Caudate nucleus (tissue), 63 donors: ENCODE measurements at places on chromosomes 12 and 14.

DNA sequence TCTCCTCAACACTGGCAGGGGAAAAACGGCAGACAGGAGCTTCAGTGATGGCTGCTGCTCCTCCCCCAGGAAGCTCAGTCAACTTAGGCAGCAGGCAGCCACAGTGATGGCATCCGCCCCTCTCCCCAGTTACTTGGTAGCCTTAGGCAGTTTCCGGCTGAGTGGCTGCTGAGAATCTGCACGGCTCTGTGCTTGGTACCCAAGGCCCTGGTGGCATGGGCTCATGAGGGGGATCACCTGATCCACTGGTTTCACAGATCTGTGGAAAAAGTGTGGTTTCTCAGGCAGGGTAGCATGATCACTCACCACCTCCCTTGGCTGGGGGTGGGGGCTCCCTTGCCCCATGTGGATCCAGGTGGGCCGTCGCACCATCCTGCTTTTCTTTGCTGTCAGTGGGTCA, 244.6 kb upstream of the MDGA2 start:
- DNase-seq = no peak

GRCh38 chr14:99205086-99205688, 66.8 kb downstream of the BCL11B start:
- DNase-seq = no peak

DNA sequence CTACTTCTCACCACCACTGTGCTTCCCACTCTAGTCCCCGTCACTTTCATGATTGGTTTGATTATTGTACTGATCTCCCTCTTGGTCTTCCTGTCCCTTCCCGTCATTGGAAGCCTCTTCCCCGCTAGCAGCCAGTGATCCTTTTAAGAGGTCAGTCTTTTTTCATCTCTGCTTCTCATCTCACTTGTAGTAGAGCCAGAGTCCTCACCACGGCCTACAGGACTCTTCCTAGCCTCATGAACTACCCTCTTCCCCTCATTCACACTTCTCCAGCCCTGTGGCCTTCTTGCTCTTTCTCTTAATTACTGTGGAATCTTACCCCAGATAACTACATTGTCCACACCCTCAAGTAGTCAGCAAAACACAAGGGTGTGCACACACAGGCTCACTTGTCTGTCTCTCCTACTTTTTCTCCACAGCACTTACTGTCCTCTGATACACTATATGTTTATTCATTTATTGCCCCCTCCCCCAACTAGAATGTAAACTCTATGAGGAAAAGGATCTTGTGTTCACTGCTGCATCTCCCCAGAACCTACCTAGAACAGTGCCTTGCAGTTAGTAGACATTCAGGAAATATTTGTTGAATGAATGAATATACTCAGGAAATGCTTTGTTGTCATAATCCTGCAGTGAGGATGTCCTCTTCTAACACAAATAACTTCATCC, 66.3 kb downstream of the CKB start:
- DNase-seq = no peak

DNA sequence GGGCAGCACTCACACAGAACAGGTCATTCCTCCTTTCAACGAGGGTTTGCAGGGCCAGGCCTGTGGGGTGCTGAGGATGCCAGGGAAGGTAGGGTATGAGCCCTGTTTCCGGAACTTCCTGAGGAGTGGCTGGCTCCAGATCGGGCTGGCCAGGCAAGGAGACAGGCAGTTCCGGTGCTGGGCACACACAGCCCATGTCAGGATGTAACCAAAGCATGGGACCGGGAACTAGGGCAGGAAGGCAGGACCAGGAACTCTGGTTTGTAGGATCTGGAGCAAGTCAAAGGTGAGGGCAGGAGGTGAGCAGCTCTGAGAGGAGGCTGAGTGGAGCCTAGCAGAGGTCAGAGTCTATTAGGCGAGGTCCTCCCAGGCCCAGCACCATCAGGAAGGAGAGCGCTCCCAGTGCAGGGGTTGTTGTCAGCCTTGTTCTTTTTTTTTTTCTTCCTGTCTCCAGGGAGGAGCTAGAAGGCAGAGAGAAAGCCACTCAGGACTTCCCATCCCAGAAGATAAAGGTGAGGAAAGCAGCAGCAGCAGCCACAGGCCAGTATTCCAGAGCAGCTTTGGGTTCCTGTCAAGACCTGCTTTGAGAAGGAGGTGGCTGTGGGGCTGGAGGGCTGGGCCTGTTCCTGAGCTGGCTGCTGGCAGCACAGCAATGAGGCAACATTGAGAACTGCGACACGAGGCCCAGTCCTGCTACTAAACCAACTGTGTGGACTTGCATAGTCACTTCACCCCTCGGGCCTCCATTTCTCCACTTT, 49.0 kb upstream of the PTGR2 start:
- no peak for DNase-seq

DNA sequence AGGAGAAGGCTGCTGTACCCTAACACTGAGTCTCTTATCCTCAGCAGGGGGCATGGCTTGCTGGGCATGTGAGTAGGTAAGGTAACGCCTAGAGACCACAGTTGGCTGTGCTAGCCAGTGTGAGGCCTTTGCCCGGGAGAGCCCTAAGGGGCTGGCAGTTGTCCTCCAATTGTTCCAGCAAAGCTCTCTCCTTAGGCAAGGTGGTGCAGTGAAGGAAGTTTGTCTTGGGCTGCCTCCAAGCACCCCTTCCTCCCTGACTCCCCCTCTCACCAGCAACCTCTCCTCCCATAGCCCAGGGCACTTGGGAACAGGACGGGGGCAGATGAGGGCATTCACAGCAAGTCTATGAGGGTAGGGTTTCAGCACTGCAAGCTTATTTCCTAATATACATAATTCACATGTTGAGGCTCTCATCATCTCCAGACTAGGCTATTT, 23.0 kb downstream of the LACRT start:
- DNase-seq = no peak

DNA sequence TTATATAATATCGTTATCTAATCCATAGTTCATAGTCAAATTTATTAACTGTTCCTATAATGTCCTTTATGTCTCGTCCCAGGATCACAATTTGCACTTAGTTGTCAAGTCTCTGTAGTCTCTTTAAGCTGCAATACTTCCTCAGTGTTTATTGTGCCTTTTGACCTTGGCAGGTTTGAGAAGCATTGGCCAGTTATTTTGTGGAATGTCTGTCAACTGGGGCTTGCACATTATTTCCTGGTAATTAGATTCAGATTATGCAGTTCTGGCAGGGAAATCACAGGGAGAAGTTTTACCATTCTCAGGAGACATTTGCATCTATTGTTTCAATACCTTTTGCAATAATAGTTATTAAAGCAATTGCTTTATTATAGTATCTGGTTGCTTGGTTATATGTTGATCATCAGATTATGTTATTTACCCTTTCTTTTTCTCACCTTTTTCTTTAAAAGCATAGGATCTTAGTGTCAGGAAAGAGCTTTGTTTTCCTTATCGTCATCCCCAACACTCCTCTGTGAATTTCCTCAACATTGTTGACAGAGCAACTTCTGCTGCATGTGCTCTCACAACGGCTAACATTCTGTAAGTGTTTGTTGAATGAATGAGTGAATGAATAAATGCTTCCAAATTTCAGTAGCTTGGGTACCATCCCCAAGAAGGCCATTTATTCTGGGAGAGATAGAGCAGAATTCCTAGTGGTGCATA, 3.7 kb upstream of the ART4 start:
- DNase-seq = no peak

DNA sequence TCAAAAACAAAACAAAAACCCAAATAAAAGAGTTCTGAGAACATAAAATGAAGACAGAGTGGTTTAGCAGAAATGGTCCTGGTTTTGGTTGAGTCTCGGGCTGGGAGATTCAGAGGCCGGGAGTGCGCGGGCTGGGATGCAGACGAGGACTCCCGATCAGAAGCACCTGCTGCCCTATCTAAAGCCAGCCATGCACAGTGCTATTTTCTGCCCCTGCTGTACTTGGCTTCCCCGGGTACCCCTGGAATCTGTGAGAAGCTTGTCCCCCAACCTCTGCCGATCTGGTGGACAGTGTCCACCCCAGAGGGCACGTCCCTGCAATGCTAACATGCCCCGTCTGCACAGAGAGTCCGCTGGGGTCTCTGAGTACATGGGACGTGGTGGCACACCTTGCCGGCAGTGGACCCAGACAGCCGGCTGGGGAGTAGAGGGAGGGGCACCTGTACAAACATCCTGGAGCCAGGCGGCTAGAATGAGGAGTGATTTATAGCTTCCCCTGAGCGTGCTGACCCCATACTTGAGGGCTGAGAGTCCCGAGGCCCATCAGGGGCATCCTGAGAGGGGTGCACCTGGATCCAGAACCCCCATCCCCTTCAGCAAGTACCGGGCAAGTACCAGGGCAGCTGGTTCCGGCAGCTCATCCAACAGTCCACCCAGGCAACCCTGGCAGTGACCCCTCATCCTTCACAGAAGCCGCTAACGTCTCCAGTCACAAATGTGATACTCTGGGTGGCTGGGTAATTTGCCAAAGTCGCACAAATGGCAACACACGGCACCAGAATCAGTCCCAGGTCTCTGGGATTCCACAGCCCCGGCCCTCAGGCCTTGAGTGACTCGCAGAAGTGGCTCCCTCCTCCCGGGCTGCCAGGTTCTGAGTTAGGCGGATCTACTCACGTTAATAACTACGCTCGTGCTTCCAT, 37.1 kb downstream of the CHGA start:
- DNase-seq = no peak

GRCh38 chr12:12480074-12480473, 82.6 kb downstream of the DUSP16 start:
- DNase-seq = no peak

- no peak for DNase-seq
Measured at GRCh38 chr12:55974308-55974730, 441 bp downstream of the RAB5B start.

DNA sequence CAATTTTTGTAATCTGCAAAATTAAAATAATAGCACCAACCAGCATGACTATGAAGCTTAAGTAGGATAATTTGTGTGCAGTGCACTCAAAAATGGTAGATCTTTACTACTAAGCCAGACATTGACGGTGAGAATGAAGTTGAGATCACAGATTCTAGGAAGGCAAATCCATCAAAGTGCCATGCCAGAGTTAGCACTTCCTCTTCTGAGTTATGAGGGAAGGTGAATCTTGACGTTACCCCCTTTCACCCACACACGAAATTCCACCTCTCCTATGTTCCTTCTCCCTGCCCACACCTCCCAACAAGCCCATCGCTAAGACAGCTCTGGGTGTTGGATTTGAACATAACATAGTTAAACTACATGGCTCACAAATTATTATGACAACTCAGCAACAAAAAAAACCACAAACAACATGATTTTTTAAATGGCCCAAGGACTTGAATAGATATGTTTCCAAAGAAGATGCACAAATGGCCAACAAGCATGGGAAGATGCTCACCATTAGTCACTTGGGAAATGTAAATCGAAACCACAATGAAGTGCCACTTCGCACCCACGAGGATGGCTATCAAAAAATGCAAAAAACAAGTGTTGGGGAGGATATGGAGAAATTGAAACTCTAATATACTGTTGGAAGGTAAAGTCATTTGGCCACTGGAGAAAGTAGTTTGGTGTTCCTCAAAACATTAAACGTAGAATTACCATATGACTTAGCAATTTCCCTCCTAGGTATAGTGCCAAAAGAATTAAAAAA, 119.3 kb upstream of the RAP1B start:
- DNase-seq = no peak

GRCh38 chr14:96989306-96989705, 192.1 kb downstream of the VRK1 start:
- no peak for DNase-seq

DNA sequence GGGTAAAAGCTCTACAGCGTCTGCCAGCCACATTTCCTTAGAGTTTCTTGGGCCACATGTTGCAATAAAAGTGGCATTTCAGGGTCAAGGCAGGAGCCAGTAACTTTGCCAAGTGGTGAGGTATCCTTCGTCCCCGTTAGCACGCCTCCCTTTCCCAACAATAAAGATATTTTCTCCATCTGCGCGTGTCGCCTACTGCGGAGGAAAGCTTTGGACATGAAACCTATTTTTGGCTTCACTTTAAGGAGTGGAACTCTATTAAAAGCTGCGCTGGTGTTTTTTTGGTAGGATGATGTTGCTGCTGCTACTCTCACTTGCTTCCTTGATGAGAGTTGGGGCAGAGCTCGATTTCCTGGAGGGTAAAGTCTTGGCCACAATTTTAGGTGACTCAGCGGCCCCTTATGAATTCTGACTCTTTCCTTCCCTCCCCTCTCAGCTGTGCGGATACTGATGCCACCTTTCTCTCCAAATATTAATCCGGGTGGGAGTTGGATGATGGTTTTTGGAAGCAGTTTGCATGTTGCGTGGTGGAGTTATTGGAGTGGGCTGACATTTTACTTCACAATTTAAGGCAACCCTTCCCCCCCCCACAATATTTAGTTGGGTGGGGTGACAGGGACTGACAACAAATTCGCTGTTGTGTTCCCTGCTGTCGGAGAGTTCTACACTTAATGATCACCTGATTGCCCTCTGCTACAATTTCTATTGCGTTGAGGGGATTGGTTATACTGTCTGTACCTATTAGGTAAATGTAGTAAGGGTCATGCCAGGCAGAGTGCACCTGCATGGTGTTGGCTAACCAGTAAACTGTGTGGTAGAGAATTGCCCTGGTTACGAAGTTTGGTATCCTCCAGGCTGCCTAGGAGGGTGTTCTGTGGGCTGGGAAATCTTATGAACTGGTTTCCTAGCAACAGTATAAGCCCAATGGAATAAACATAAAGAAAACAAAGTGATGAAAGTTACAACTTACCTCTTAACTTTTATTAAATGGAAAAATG, 1.1 kb downstream of the CCDC91 start:
- no peak for DNase-seq

DNA sequence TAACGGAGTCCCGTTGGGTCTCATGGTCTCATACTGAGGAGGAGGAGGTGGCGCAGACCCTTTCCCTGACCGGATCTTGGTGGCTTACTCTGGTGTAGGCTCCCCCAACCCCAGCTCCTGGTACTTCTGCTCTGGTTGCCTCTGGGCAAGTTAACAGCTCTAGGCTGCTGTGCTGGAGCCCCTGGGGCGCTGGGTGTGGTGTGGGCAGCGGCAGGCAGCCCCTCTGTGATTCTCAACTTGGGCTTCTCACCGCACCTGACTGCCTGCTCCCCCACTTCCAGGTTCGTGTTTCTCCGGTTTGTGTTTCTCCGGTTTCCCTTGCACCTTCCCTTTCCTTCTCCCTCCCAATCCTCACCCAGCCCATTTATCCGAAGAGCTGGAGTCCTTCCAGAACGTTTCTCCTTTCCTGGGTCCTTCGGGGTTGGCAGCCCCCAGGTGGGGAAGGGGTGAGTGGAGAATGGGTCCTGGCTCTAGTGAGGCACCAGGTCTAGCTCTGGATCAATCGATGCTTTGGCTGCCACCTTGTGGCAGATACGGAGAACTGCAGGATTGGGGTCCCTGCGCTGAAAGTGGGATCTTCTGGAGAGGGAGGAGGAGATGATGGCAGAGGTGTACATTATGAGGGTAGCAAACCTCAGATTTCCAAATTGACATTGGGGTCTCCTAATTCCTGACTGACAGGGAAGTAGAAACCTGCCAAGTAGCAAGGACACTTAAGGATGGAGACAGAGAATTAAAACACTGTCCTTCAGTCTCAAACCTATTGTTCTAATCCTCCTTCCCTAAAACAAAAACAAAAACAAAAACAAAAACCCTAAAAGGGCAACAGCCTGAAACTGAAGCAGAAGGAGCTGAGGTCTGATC, 8.3 kb downstream of the CISTR start:
- peak; percentile 54 for DNase-seq

- DNase-seq = no peak
Measured at GRCh38 chr14:105077649-105077995, 12.4 kb upstream of the GPR132 start.
